ENCODE measurements at places on chromosomes 1 and 21. TPM values are rescaled to one million over a fixed set of nuclear protein-coding genes. Genes with fewer than 3 reads are reported as not detected.
A peak's percentile ranks its signal among the peaks of the same experiment; 100 is the strongest.

GRCh38 chr1:198101716-198102453 is 54.9 kb upstream of the NEK7 start:
- no peak for DNase-seq

GRCh38 chr1:228750915-228751314 is 15.6 kb downstream of the RHOU start:
- DNase-seq, result no peak

DNA sequence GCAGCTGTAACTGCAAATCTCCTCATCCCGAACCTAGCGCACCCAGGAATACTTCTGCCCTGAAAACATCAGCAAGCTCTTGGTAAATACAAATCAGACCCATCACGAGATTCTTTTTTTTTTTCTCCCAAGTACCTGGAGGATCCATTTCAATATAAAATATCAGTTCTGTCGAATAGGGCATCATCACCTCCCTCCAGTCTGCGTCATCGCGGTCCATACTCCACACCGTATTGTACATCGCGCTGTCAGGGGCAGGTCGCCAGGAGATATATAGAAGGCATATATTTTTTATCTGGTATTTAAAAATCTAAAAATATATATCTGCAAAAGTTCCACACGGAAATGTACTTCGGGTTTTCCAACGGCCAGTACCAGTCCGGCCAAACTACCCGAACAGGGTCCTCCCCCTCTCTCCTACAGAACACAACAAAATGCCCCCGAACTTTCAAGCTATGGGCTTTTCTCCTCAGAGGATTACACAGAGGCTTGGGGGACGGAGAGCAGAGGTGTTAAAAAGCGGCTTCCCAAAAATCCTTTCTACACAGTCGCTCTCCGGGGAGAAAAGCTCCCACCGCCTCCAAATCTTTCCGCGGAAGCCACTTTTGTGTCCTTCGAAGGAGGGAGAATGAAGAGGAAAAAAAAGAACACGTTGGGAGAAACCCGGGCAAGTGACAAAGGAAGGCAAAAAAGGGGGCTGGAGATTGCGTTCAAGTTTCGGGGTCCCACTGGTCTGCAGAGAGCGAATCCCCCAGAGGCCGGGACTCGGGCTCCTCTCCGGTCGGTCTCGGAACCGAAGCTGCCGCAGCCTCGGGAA is 509 bp downstream of the PIK3R3 start:
- DNase-seq, result no peak

DNA sequence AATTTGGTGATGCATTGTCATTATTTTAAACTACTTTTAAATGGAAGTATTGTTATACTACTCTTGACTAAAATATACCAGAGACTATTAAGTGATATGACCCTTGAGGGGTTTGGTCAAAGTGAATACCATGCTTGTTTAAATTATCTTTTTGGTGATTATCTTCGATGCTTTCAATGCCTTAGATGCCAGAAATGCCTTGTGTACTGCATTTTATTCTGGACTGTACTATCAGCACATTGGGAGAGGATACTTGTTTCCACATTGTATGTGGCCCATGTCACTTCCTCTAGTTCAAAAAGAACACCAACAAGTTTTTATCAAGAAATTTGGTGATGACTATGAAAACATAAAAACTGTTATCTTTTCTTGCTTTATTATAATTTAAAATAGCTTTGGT is 16.3 kb downstream of the MAP3K7CL start:
- DNase-seq, result no peak

Gene KRTAP12-2
- not detected for total RNA-seq

- peak; percentile 99 for DNase-seq
Observed at GRCh38 chr1:223887747-223888418, 42.1 kb upstream of the TP53BP2 start.

GRCh38 chr1:9108056-9108665 is 20.7 kb downstream of the GPR157 start:
- no peak for DNase-seq

GRCh38 chr1:145846201-145846612 is 777 bp downstream of the NUDT17 start:
- no peak for DNase-seq

Gene PLA2G2D
- not detected for total RNA-seq

Gene ADGRL4
- 14.6 TPM for total RNA-seq

Gene PDC
- total RNA-seq, result not detected

Data from epithelial cell of proximal tubule (primary cell).